ENCODE measurements at places on chromosomes 7 and 10.

DNA sequence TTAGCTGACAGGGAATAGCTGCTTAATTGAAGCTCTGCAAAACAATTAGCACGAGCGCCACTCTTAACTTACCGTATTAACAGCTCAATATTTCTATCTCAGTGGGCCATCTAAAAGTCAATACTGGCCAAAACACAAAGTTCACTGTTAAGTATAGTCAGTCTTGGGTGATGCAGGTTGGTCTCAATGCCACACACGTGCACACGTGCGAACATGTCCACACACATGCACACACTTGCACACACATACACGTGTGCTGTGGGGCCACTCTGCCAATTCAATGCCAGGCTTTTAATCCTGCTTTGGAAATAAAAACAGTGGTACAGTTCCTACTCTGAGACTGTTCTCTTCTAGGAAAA, 105.1 kb downstream of the GRB10 start:
- DNase-seq = no peak

DNA sequence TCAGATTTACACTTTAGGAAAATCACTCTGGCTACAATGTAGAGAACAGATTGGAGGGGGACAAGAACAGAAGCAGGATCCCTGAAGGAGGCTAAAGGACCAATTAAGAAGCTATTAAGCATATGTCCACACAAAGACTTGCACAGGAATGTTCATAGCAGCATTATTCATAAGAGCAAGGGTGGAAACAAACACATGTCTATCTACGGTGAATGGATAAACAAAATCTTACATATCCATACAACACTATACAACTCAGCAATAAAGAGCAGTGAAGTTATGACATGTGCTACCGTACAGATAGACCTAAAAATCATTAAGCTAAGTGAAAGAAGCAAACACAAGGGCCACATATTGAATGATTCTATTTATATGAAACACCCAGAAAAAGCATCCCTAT, 10.4 kb downstream of the CHCHD3 start:
- no peak for DNase-seq

GRCh38 chr10:96576277-96576980, 10.4 kb downstream of the TM9SF3 start:
- no peak for DNase-seq

DNA sequence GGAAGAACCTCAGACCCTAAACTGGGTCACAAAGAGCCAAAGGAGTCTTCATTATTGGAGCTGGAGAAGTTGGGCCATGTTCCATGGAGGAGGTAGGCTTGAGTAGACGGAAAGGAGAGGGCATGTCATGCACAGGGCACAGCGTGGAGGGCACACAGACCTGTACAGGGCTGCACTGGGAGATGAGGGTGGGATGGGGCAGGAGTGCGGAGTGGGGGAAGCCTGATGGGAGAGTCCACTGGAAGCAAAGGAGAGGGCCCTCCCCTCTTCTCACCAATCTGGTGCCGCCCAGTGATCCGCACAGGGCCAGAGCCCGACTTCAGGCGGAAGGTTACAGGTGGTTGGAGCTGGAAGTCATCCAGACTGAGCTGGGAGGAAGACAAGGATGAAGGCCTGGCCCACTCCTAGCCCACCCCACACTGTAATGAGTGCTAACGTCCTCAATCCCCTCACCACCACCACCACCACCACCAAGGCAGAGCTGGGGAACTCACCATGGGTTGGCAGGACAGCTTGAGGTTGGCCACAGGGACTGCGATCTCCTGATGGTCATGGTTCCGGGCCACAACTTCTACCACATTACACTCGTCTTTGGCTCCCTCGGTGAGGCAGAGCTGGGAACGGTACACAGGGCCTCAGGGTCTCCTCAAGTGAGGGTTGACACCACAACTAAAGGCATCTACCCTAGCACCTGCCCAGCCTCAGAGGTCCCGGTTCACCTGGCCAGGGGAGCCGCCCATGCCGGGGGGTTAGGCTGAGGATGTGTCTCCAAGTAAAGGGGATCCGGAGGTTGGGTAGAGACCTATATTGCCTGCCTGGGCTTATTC, 1.0 kb downstream of the NPM3 start:
- no peak for DNase-seq

DNA sequence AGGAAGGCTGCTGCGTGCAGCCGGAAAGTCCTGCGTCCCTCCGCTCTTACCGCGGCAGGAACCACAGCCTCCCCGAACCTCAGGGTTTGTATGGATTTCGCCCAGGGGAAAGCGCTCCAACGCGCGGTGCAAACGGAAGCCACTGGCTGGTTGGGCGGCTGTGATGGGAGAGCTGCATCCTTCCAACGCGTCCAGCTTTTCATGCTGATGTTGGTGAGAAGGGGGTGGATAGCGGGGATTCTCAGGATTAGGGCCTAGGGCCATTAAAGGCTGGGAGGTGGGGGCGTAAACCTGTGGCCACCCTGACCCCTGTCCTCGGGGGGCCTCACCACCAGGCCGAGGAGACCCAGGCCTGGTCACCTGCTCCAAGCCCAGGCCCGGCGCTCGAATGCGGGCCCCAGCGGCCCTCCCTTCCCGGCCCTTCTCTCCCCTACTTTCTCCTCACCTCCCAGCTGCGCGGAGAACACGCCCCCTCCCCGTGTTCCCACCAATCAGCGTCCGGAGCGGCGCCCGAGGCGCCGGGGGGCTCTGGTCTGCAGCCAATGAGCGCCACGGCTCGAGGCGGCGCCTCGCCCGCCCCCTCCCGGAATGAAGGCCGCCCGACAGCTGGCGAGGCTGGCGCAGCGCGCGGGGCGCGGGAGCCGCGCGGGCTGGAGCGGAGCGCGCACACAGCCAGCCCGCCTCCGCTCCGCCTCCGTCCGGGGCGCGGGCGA, 458 bp upstream of the NANOS1 start:
- peak; percentile 84 for DNase-seq

- no peak for DNase-seq
Observed at GRCh38 chr10:116417821-116418220, 9.8 kb upstream of the PNLIPRP3 start.

DNA sequence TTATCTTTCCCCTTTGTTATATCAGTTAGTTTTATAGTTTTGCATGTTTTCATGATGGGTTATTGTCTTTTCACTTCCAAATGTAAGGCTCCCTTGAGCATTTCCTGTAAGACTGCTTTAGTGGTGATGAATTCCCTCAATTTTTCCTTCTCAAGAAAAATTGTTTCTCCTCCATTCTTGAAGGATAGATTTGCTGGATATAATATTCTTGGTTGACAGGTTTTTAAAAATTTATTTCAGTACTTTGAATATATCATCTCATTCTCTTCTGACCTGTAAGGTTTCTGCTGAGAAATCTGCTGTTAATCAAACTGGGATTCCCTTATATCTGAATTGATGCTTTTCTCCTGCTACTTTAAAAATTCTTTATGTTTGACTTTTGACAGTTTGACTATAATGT, 33.3 kb downstream of the SCART1 start:
- DNase-seq = no peak

DNA sequence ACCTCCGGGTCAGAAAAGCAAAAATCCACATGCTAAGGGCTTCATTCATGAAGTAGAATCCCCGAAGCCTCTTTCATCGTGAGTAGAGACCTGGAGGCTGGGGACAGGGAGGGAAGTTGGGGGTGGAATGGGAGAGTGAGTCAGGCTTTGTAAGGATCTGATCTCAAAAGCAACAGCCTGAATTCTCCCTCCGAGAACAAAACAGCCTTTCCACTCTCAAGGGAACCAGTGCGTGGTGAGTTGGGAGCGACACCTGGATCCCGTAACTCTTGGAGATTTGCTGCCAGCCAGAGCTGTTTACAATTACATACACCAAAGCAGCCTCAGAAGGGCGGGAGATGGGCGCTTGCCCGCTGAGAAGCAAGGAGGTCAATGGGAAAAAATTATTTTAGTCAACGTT, 10.8 kb downstream of the AFAP1L2 start:
- DNase-seq = no peak

DNA sequence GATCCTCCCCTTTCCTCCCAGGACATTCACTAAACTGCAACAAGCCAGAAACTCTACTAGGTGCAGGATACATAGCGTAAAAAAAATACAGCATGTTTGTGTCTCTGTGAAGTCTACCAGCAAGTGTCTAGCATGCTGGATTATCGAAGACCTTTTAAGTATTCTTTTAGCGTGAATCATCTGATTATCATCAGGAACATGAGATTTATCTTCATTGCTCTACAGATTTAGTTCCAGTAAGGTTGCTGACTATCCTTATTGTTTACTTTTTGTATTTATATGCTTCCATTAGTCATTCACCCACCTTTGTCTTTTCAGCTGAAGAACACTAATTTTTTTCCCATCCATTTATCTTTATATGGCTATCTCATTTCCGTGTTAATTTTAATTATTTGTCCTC, 62.8 kb downstream of the PDZD8 start:
- no peak for DNase-seq

DNA sequence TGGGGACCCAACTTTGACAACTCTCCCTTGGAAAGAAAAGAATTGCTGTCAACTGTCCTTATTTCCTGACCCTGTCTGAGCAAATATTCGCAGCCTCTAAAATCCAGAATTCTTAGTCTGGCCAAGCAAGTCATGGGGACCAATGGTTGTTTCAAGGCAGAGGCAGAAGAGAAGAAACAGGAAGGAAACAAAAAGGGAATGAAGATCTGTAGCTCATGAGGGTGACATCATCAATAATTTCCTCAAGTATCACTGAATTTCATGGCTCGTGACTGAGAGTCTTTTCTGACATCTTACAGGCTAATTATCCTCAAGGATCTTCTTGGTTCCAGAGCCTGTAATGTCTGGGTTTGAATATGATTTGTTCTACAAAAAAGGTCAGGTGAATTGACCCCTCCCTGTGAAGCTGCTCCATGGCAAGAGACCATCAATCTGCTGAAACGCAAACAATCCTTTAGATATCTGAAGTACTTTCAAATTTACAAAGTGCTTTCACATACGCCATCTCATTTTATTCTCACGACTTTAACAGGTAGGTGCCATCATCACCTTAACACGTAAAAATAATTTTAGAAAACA, 5.8 kb downstream of the CDK6 start:
- DNase-seq = no peak

DNA sequence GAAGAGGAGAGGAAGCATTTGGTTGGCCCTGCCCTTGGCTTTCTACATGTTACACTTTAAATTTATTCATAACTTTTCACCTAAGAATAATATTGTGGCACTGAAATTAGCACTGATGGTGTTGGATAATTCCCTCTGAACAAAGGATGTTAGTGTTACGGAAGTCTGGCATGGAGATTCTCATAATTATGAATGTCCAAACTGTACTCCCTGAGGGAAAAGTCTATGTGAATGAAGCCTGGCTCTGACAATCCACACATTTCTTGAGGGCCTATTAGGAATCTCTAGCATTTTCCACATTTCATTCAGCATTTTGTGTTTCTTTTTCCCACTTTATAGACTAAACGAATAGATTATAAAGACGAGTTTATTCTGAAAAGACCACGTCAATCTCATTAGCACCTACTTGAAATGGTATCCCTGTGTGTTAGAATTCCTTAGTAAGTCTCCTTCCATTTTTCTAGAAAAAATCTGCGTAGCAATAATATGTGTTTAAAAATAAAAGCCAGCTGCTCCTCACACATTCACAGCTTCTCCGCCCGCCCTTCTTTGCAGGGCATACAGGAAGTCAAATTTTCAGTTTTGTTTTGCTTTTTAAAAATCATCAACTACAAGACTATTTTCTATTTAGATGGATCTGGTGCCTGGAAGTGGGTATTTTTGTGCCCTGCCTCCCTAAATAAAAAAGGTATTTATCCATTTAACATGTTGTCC, 131.8 kb upstream of the PALS2 start:
- no peak for DNase-seq

- DNase-seq = no peak
Observed at GRCh38 chr10:79431891-79432831, 13.3 kb downstream of the ZCCHC24 start.

- no peak for DNase-seq
Observed at GRCh38 chr7:51062222-51062987, 254.2 kb downstream of the COBL start.
